ENCODE measurements at places on chromosomes 16 and 17.
A peak's percentile ranks its signal among the peaks of the same experiment; 100 is the strongest.

DNA sequence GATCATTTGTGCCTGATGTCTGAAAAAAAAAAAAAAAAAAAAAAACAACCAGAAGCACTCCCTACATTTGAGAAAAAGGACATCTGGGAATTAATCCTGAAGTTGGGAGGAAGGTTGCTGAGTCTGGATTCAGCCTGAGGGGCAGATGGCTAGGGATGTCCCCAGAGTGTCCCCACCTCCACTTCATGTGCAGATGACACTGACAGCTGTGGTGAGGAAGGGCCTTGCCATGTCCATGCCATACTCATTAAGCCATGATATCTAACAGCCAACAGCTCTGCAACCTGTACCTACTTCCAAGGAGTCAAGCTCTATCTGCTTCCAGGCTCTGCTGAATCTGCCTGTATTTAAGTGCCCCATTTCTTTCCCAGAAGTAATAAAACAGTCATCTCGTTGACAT, 356.0 kb downstream of the CA10 start:
- no peak for DNase-seq

DNA sequence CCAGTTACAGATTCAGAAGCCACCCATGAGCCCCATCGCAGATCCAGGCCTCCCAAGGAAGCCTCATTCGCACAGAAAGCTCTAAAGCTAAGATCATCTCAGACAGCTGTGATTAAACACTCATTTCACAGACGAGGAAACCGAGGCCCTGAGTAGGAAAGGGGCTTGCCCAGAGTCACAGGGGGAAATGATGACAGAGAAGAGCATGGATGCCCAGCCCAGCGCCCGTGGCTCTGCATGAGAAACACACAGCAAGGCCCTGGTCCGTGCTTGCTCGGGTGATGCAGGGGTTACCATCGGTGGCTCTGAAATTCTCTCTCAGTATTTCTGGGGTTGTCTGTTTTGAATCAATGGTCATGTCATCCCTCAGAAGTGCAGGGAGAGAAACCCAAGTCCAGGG, 109.6 kb downstream of the C16orf78 start:
- no peak for DNase-seq

DNA sequence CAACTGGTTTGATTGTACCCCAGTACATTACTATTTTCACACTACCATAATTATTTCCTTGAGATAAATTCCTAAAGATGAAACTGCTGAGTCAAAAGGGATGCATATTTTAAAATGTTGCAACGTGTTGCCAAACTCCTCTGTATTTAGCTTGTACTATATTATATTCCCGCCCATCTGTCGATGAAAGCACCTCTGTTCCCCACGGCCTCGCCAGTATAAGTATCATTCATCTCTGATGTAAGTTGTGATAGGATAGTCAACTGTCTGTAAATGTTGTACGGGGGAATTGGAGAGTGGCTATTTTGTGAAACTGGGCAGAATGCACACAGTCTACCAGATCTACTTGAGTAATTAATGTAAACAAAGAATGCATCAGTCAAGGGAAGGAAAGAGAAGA, 47.7 kb upstream of the TNRC6A start:
- DNase-seq: no peak

- DNase-seq: no peak
Measured at GRCh38 chr17:3974138-3974687, 10.0 kb upstream of the ATP2A3 start.

DNA sequence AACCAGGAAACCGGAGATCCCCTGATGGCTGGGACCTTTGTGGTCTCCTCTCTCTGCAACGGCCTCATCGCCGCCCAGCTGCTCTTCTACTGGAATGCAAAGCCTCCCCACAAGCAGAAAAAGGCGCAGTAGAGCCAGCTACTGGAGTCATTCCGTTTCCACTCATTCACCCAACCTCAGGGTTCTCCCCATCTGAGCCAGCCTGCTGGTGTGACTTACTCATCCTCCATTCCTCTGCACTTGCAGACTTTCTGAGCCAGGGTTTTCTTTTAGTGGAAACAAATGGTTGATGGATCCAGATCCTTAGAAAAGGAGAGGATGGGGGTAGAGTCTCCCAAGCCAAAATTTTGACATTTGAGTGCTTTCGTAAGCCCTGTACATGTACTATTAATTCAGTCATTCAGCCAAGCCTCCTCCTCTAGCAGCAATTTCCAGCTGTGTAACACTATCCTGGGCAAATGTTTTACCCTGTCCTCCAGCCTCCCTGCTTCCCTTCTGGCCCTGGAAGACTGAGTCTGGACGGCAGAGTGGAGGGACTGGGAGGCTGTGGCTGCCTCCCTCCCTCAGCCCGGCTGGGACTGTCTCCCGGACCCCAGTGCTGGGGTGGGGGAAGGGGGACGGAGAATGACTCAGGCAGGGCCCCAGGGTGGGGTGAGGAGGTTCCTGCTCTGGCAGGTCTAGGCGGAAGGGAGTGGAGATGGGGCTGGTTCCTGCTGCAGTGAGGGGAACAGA, 2.3 kb downstream of the SOX15 start:
- DNase-seq: no peak

- no peak for DNase-seq
Measured at GRCh38 chr17:412211-413015, 59.8 kb upstream of the RPH3AL start.

DNA sequence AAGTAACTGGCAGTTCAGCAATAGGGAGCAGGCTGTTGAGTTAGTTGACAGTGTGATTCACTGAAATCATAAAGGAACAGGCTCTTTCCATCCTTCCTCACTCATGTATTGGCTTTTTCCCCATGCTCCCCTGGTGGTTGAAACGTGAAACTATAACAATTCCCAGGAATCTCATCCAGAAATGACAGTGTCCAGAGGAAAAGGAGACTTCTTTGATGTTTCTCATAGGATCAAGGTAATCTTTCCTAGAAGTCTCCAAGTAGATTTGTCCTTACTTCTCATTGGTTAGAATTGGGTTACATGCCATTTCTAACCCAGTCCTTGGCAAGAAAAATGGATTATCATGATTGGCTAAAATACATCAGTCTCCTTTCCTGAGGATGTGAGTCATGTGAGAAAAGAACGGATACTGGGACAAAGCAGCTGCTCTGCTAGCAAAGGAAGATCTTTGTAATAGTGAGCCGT, 14.4 kb downstream of the TTC19 start:
- DNase-seq: no peak

DNA sequence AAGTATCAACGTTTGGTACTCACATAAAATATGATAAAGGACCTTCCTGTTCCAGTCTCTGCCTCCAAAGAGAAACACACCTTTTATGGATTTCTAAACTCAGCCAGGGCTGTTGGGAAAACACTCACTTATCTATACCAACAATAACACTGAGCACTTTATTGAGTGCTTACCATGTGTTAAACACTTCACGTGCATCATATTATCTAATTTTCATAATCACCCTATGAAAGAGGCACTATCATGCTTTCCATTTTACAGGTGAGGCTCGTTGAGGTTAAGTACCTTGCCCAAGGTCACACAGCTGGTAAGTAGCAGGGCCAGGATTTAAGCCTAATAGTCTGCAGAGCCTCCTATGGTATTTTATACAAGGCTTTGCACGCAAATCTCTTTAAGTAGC, 251.5 kb upstream of the SOX9 start:
- no peak for DNase-seq

- DNase-seq: no peak
Measured at GRCh38 chr16:11121914-11122692, 133.9 kb downstream of the SOCS1 start.

DNA sequence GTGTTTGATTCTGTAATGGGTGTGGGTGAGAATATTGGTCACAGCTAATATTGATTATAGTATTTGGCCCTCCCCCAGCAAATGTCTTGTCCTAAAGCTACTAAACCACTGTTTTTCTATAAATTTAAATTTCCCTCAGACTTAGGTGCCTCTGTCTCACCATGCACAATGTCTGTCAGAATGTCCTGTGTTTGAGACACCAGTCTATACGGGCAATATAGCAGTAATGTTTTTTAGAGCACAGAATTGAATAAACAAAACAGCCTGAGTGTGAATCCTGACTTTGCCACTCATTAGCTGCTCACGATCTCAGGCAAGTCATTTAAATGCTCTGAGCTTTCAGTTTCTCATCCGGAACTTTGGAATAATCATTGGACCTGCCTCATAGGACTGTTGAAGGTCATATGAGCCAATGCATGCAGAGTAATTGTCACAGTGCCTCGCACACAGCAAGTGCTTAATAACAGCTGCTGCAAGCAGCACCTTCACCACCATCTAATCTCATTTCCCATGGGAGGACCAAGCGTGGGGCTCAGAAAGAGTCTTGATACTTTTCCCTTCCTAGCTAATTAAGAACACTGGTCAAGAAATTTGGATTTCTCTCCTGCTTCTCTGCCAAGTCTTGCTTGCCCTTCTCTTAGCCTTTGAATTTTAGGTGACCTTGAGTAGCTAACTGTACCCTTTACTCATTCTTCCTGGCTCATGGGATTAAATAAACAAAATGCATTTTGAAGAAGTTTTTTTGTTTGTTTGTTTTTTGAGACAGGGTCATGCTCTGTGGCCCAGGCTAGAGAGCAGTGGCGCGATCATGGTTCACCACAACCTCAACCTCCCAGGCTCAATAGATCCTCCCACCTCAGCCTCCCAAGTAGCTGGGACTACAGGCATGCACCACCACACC, 9.8 kb downstream of the HLF start:
- no peak for DNase-seq

GRCh38 chr16:444027-444426, 18.6 kb downstream of the RAB11FIP3 start:
- DNase-seq: no peak

DNA sequence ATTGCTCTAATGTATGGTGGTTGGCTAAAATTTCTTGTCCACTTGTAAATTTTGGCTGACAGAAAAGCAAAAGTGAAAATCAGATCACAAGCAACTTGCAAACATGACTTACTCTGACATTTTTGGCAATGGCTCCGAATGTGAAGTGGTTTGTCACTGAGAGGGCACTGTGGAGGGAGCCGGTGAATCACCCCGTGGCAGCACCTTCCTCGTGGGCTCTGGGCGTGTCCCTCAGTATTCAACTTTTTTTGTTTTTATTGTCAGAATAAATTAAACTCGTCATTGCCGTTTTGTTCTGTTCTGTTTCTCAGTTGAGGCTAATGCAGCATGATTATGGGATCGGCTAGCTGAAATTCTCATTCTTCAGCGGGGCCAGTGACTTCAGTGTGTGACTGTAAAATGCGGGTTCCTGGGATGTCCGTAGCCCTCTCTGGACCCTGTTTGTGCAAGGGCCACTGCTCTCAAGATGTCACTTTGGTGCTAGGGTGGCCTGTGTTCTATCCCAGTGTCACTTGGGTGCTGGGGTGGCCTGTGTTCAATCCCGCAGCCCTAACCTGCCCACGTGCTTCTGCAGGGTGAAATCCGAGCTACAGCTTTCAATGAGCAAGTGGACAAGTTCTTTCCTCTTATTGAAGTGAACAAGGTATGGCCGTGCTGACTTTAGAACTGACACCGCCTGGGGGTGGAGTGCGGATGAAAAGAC, 48.8 kb downstream of the RPA1 start:
- DNase-seq: no peak

GRCh38 chr17:74972973-74973328, 392 bp upstream of the HID1 start:
- DNase-seq: no peak

DNA sequence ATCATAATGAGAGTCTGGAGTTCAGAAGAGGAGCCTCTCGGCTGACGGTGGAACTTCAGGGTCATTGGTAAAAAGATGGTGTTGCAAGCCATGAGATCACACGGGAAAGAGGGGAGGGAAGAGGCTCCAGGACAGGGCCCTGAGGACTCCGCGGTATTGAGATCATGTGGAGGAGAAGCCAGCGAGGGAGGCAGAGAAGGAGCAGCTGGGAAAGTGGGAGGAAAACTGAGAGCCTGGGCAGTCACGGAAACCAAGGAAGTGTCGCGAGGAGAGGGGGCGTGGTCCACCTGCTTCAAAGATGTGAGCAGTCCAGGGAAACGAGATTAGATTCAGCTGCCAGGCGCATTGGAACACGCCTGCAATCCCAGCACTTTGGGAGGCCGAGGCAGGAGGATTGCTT, 27.7 kb upstream of the SBK1 start:
- DNase-seq: peak; percentile 66

- DNase-seq: no peak
Measured at GRCh38 chr17:17305281-17305801, 2.2 kb downstream of the NT5M start.

DNA sequence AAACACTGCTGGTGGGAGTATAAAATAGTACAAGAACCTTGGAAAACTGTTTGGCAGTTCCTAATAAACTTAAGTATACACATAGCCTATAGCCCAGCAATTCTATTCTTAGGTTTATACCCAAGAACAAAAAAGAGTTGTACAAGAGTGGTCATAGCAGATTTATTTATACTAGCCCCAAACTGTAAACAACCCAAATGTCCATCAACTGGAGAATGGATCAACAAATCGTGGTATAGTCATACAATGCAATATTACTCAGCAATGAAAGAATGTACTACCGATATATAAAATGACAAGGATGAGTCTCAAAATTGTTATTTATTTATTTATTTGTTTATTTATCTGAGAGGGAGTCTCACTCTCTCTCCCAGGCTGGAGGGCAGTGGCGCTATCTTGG, 23.1 kb downstream of the GNGT2 start:
- DNase-seq: no peak

GRCh38 chr17:42883802-42884558, 16.6 kb upstream of the G6PC1 start:
- DNase-seq: no peak

DNA sequence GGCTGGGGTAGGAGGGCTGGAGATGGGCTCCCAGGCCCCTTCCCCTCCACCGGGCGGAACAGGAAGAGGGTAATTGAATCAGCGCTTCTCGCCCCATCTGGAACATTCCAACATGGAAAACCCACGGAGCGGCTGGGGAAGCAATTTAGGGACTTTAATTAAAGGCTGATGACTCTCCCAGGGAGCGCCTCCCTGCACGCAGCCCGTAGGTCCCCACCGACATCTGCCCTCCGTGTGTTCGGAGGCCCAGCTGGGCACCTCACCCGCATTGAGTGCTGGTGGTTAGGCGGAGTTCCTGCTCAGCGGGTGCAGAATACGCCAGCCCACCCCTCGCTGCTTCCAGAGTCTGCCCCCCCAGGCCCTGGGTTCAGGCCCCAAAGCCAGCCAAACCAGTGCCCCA, 10.0 kb downstream of the HS3ST6 start:
- no peak for DNase-seq

DNA sequence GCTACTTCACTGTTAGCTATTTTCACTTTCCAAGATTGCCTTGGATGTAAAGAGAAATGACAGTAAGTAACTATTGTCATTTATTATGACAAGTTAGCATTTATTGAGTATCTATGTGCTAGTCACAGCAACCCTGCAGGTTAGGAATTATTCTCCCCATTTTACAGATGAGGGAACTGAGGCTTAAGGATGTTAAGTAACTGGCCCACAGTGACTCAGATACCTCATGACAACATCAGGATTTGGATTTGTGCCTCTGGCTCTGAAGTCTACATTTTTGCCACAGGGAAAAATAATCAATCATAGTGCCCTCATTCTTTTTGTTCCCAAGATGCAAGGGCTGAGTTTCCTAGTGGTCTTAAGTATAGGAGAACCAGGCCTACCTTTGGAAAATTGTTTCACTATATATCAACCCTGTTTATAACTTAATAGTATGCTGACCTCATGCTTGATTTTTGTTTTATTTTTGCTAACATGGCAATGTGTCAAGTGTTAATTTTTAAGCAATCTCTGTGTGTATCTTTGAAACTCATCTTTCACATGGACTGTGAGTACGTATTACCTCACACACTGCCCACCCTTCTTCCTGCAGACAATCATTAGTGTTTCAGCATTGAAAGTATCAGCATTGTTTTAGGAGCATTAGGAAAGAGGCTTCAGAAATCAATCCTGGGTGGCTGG, 105.0 kb downstream of the TANGO6 start:
- no peak for DNase-seq
